NCI-H1930 (cell line): ENCODE measurements at places on chromosomes 1 and 21.

DNA sequence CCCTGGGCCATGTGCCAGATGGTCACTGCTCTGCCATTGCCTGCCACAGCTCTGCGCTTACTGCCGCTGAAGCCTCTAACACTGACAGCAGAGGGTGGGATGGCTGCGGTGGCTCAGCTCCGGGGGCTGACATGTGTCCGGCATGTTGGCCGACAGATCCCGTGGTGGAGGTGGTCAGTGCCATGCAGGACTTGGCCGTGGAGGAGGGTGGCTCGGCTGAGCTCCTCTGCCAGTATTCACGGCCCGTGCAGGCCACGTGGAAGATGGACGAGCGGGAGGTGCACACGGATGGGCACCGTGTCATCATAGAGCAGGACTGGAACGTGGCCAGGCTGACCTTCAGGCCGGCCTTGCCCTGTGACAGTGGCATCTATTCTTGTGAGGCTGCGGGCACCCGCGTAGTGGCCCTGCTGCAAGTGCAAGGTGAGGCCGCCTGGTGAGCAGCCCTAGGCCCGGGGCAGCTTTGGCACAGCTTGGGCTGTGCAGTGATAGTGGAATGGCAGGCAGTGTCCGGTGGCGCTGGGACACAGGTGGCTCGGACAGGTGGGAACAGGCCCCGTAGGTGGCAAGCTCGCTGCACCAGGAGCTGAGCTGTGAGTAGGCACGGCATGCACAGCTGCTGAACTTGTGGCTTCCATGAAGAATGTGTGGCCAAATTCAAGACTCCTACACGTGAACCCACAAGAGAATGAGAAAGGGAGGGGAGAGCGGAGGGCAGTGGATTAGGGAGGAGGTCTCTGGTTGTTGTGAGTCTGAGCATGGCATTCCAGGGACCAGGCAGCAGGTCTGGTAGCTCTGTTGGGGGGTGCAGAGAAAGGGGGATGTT lies 91.8 kb downstream of the TRIM11 start:
- no peak for DNase-seq

DNA sequence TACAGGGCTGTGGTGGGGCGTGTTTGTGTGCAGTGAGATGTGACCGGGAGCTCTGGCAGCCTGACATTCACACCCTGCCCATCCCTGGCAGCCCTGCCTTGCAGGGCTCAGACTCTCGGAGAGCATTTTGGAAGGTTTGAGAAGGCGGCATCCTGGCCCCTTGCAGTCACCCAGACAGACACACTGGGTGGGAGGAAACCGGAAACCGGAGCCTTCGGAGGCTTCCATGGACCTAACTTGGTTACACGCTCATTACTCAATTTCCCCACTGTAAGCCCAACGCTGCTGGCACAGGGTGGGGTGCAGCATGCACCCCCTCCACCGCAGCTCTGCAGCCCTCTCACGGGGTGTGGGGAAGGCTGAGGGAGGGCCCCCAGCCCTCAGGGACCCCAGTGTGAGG lies 22.2 kb upstream of the RSPO1 start:
- DNase-seq = no peak

GRCh38 chr1:47209091-47209490 lies 19.3 kb upstream of the PDZK1IP1 start:
- DNase-seq = no peak

GRCh38 chr1:32071758-32072621 lies 749 bp upstream of the TMEM39B start:
- DNase-seq = no peak

GRCh38 chr1:167984886-167985489 lies 48.1 kb upstream of the MPC2 start:
- DNase-seq = no peak

GRCh38 chr1:209648931-209649776 lies 3.1 kb downstream of the LAMB3 start:
- no peak for DNase-seq

DNA sequence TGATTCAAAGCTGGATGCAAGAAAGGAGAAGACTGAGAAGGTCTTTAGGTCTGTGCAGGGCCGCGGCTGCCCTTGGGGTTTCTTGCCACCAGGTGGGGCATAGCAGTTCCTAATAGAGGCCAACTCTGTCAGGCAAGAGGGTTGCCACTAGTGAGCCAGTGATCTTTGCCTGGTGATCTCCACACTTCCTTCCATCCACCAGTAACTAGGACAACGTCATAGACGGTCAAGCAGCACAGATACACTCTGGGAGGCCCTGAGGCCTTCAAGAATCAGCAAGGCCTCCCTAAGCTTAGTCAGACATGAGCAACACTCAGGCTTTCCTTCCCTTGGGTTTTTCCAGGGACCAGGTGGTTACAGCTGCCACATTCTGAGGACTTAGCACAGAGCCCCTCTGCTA lies 32.9 kb upstream of the ATP2B4 start:
- no peak for DNase-seq

- no peak for DNase-seq
These were observed 23.9 kb downstream of the GPR161 start for GRCh38 chr1:168112673-168113305.

- no peak for DNase-seq
These were observed 104.4 kb downstream of the PCBP3 start for GRCh38 chr21:45747802-45748445.

DNA sequence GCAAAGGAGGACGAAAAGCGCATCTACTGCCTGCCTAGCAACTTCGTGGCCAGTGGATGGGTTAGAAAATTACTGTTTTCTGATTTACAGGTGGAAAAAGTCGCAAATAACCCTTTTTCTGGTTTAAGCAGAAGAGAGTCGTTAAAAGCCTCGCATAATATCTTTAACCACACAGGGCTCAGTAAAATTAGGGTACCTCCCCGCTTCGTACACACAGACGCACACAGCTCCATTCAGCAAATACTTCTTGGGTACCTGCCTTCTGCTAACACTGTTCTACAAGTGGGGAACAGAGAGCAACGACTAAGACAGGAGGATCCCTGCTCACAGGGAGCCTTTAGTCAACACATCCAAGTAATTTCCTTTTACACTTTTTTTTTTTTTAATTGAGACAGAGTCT lies 704 bp downstream of the ALG6 start:
- no peak for DNase-seq

DNA sequence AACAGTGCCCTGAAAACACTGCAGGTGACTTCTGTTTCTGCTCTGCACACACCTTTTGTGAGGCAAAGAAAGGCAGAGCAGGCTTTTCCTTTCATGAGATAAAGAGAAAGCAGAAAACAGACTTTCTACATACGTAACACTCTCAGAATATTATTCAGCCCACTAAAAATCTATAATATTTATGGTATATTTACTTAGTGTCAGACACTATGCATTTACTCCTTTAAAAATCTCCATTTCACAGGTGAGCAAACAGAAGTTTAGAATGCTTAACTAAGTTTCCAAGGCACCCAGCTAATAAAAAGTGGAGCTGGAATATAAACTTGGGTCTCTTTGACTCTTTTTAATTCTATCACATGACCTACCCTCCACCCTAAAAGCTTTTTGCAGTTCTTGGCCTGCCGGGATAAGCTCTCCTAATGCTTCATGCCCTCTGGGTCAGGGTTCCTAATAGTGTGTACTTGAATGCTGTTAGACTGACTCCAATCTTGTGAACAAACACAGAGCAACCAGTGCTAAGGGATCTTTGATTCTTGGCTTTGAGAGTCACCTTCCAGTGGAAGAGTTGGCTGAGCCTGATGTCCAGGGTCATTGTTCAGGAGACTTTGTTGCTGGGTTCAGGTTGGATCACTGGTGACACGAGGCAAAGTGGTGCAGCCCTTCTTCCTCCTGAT lies 27.2 kb downstream of the PROK1 start:
- DNase-seq = no peak

DNA sequence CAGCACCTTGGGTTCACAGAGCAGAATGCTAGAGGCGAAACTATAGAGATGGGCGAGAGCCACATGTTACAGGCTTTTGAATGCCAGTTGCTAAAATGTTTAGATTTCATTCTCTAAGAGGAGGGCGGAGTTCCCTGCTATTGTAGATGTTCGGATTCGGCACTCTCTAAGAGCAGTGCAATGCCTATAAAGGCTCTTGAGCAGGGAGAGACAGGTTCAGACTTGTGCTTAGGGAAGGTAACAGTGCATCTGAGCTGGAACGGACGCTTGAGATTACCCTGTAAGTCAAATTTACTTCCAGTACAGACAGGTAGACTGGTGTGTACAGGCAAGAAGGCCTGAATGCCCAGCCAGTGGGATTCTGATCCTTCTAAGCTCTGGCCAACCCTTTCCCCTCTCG lies 15.3 kb downstream of the LURAP1 start:
- no peak for DNase-seq

DNA sequence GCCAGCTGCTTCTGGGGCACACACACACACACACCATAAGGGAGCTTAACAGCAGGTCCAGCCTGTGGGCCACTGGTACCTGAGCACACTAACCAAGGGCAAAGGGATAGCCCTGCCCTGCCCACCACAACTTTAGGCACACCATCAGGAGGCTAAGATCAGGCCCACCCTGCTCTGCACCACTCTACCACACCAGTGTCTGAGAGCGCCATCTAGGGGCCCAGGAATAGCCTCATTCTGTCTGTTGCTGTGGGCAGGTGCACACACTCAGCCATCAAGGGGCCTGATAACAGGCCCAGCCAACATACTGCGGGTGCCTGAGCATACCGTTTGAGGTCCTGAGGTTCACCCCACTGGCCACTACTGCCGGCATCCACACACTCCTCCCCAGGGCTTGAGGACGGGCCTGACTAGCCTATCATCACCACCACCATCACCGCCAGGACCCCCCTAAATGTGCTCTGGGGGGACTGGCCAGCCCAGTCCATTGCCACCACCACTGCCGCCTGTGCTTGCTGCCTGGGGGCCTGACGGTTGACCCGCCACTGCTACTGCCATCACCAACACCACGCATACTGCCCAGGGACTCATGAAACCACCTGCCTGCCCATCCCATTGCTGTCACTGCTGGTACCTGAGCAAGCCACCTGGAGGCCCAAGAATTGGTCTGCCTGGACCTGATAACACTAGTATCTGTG lies 31.3 kb downstream of the NSL1 start:
- DNase-seq = no peak

DNA sequence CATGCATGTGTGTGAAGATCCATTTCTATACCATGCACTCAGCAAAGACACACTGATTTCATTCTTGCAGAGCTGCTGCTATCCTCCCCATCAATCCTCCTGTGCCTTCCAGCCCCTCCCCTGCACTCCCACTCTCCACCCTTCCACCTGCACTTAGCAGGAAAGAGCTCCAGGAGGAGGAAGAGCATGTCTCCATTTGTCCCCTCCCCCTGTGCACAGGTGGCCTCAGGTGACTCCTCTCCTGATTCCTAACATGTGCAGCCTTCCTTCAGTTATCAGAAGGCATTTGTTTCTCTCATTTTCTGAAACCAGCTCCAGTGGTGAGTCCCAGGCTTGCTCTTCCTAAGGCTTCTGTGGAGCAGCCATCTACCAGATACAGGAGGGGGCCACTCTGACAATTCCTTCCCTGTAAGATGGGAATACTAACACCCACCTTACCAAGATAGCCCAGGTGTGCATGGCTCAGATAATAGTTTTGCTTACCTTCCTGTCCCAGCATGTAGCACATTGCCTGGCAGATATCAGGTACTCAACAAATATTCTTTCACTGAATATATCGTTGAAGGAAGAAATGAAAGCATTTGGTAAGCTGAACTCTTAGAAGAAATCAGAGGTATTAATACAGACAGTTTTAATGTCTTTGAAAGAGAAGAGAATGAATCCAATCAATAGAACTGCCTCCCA lies 21.9 kb upstream of the FAM3B start:
- DNase-seq = no peak

DNA sequence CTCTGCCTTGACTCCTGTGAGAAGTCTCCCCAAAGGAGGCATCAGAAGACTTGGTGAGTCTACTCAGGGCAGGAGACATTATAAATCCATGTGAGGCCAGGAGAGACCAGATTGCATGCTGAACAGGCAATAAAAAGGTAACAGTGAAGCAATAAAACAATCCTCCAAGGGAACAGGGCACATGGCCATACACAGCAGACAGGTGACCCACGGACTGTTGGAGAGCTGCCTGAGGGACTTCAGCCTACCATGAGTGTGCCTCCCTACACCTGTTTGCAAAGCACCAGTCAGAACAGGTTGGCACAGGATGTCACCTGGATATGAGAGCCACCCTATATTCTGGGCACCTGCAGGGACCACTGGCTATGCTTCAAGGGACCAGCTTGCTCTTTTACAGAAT lies 67.6 kb downstream of the MAB21L3 start:
- DNase-seq = no peak

DNA sequence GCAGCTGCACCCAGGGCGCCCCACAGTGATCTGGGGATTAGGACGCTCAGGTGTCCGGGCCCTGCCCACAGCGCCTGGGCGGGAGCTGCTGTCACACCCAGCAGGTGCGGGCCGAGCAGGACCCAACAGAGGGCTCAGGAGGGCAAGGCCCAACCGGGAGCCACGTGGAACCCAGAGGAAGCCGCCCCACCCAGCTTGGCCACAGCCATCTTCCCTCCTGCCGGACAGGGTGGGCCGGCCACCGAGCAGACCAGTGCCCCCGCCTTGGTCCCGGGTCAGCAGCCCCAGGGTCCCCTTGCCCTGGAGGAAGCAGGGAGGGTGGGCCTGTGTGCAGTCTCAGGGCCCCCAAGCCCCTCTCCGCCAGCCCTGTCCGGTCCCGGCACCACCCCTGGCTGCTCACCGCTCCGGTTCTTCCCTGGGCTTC lies 6.3 kb upstream of the TTLL10 start:
- no peak for DNase-seq

GRCh38 chr1:208782186-208782585 lies 538.0 kb upstream of the PLXNA2 start:
- DNase-seq = no peak

DNA sequence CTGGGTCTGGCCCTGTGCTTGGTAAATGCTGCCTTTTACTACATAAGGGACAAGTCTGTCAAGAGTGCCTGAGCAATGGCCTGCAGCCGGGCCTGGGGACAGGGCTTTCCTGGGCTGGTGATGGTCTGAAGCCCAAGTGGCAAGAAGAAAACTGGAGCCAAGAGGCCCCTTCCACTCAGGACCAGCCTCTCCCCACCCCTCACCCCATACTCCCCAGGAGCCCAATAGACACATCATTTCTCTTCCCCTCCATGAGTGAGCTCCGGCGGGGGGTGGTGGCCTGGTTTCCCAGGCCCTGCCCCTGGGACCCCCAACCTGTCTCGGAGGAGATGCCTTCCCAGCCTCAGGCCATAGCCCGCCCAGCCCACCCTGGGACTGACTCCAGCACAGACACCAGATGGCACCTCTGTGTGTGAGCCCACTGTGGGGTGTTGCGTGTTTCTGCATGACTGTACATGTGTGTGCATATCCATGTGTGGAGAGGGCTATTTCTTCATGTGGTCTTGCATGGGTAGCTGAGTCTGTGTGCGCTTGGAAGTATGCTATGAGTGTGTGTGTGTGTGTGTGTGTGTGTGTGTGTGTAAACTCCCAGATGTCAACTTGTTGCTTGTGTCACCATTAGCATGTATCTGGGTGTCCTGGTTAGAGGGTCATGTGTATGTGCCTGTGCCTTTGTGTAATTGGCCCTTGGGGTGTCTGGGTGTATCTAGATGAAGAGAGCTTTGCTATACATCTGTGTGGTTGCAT lies 14.3 kb upstream of the LRP8 start:
- DNase-seq = no peak

DNA sequence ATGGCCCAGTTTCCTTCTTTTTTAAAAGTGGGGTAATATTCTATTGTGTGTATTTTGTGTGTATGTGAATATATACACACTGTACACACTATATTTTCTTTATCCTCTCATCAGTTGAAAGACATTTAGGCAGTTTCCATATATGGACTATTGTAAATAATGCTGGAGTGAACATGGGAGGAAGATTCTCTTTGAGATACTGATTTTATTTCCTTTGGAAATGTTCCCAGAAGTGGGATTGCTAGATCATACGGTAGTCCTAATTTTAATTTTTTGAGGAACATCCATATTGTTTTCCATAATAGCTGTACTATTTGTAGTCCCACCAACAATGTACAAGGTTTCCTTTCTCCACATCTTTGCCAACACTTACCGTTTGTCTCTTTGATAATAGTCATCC lies 51.0 kb downstream of the F3 start:
- no peak for DNase-seq
